ENCODE measurements at places on chromosomes 7 and 10.

- no peak for DNase-seq
Measured at GRCh38 chr7:6675807-6676405, 30.8 kb downstream of the ZNF12 start.

DNA sequence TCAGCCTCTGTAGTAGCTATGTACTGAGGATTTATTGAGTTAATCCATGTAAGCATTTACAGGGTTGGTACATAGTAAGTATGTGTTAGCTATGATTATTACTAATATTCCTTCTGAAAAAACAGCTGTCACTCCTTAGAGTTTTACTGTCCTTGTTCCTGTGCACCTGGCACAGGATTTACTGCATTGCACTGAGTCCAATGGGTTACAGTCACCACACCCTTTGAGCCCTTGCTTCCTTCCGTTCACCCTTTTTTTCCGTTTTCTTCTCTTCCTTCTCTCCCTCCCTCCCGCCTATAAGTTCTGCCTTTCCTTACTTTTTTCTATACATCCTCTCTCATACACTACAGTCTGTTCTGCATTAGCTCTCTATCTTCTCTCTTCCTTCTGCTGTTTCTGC lies 12.5 kb upstream of the CDK6 start:
- DNase-seq, result no peak

- DNase-seq, result no peak
Measured at GRCh38 chr10:36676756-36677430, 448.5 kb upstream of the ANKRD30A start.

GRCh38 chr10:33337326-33337957 lies 3.0 kb upstream of the NRP1 start:
- DNase-seq, result peak; percentile 7

GRCh38 chr7:13448243-13448642 lies 541.2 kb downstream of the ETV1 start:
- DNase-seq, result no peak

DNA sequence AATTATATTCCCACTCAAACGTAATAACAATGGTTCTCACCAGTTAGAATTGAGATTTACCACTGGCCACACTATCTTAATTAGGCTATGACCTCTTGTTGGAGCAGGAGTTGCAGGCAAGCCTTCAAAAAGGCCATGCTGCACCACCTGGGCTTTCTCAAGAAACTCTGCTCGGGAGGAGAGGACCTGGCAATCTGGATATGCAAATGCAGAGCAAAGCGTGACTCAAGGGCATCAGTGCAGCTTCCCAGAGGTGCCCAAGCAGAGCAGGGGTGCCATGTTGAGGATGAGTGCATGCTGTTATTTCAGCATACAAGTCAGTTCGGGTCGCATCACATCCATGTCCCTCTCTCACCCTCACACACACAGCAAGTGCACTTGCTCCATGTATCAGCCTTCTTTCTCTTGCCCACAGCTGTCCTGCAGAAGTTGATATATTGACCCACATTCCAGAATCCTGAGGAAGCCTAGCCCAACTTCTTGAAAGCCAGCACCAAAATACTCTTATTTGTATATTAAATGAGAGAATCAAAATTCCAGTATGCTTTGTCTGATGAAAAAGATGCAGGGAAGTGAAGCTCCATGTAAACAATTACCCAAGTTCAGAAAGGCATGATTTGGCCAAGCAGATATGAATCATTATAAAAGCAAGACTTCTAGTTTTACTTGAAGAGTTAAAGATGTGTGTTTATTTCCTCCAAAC lies 55.7 kb upstream of the IL6 start:
- no peak for DNase-seq

Measured in RCC 7860 (cell line).